ENCODE measurements at places on chromosomes 1 and 21.

GRCh38 chr1:186654741-186655140, 25.5 kb downstream of the PTGS2 start:
- DNase-seq, result no peak

GRCh38 chr1:244807138-244807537, 28.3 kb upstream of the COX20 start:
- no peak for DNase-seq

- no peak for DNase-seq
These were observed 267.9 kb upstream of the DPYD start for GRCh38 chr1:98188774-98189173.

DNA sequence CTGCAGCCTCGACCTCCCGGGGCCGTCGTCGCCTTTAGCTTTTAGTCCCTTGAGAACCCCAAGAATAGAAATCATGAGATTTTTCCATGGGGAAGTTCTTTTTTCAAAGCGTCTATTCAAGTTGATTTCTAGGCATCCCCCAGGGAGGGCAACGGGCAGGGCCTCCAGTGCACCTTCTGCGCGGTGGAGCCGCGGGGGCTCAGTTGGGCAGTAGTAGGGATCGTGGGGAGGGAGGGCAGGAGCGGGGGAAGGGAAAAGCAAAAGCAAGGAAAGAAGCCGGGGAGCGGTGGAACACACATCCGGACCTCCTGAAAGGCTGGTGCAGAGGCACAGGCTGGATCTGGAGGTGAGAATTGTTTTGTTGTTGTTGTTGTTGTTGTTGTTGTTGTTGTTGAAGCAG, 103.4 kb downstream of the PPIAL4G start:
- DNase-seq, result no peak

All from D721Med (cell line).